ENCODE measurements at places on chromosomes 2 and 18.

GRCh38 chr2:238971318-238972145 lies 123.6 kb downstream of the TWIST2 start:
- DNase-seq: no peak

DNA sequence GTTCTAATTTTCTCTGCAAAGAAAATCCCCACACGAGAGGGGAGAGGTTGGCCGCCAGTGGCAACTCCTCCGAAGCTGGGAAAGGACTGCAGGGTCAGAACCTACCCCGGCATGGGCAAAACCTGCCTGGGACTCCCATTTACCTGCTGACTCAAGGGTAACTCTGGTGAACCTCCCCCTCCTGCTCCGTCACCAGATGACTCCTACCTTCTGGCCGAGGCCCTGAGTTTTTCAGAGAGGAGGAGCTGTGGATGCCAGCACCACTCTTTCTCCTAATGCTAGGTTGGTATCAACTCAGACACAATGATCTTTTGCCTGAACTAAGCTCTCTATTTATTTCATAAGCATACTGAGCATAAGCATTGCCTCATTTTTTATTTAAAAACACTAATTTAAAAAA lies 96.6 kb downstream of the ALPK2 start:
- DNase-seq: no peak

DNA sequence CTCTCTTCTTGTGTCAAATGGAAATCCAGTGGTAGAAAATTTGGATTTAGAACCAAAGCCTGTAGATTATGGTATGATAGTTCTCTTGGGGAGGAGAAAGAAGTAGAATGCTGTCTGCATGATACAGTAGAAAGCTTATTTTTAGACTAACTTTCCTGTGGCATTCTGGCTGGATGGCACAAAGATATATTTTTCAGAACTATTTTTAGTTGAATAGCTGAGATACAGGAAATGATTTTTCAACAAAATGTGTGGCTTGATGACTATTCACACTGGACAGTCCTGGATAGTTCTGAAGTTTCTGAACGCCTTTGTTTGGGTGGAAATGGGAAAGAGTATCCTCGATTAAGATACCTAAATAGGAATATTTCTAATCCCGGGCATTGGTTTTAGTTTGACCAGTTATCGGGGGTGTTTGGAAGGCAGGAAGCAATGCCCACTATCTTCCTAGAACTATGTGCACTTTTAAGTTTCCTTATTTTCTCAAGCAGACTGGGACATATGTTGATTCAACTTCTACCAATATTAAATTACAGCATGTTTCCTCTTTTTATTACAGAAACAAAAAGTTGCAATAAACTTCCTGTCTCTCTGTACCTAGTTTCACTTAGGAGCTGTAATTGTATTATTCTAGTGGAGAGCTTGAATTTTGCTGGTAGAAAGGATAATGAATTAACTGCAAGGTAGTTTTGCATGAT lies 32.1 kb downstream of the GDF7 start:
- no peak for DNase-seq

GRCh38 chr2:127859712-127860085 lies 1.7 kb upstream of the POLR2D start:
- peak; percentile 46 for DNase-seq

- DNase-seq: no peak
Observed at GRCh38 chr18:35397976-35398375, 20.8 kb upstream of the ZNF396 start.

GRCh38 chr2:72332720-72333119 lies 185.1 kb upstream of the CYP26B1 start:
- DNase-seq: no peak

DNA sequence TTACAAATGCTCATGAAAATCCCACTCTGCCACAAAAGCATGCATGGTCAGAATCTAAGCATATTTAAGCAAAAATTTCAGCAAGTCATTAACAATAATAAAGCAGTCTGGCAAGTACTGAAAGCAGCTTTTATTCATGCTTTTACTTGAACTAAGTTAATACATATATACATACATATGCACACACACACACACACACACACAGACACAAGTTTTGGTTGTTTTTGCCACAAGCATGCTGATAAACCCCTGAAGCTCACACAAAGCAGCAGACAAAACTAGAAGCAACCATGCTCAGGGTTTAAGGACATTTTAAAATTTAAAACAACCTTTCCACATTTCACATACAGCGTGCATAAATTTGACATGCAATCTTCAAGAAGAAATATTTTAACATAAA lies 819.1 kb upstream of the FSHR start:
- DNase-seq: no peak

DNA sequence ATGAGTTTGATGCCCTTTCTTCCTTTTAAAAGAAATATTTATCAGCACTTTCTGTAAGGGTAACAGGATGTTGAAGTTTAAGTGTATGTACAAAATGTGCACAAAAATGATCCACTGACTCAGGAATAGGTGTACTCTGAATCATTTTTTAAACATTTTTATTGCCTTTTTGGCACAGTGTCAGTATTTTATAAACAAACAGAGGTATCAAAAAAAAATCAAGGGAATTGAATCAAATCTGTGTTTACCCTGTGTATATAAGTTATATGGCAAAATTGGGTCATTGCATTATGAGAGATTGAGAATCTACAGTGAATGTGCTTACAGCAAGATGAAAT lies 513.9 kb upstream of the NETO1 start:
- DNase-seq: no peak

- DNase-seq: no peak
Observed at GRCh38 chr18:34358923-34359322, 134.2 kb upstream of the NOL4 start.

DNA sequence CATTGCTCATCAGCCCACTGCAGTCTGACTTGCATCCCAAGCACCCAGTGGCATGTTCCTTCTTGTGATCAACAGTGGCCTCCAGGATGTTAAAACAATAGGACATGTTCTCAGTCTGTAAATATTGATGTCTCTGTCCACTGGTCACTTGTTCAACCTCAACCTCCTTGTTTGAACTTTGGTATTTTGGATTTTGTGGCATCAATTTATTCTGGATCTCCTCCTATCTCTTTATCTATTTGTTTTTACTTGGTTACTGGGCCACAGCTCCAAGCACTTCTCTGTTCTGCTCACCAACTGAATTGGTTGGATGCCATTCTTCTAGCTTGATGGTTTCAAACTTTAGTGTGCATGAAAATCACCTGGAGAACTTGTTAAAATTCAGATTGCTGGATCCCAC lies 1414.8 kb upstream of the CELF4 start:
- DNase-seq: no peak

DNA sequence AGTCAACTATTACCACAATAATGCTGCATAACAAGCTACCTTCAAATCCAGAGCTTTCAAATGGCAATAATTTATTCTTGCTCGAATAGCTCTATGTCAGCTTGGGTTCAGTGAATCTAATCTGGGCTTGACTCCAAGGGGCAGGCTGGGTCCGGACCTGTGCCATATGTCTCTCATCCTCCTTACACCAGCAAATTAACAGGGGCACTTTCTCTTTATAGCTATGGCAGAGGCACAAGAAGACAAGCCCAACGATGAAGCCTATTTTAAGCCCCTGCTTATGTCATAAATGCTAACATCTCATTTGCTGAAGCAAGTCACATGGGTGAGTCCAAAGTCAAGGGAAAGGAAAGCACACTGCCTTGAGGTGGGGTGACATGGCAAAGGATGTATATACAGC lies 13.3 kb upstream of the ZNF521 start:
- DNase-seq: no peak

GRCh38 chr2:101002562-101003277 lies 631 bp downstream of the RPL31 start:
- DNase-seq: no peak

GRCh38 chr2:47006374-47007222 lies 91.0 kb upstream of the MCFD2 start:
- DNase-seq: no peak

- DNase-seq: no peak
Observed at GRCh38 chr2:105255979-105256378, 14.4 kb downstream of the GPR45 start.

DNA sequence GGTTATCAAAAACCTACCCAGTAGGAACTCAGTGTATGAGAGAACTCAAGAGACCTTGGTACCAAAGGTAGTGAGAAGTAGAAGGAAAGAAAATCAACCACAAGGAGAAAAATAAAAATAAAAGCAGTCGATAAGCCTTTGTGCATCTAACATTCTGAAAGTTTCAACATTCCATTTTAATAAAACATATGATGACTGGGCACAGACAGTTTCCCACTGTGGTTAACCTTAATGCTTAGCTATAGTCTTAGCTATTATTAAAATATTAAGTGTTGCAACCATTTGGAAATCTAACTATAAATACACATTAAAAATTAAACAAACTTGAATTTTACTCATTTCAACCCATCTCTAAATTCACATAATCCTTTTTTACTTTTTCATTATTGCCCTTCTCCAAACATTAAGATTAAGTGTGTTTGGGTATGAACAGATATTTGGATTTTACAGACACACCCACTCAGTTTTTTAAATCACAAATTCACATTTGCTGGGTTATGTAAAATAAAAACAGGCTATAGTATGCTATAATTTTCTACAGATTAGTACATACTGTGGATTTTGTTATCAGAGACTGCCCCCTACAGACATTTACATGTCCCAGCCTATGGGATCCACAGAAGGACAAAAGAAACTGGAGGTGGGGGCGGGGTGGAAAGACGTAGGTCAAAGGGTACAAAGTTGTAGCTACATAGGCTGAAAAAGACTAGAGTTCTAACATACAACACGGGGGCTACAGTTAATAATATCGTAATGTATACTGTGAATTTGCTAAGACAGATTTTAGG lies 32.8 kb downstream of the SRBD1 start:
- DNase-seq: no peak

- no peak for DNase-seq
Observed at GRCh38 chr2:235555371-235555770, 61.5 kb downstream of the AGAP1 start.

- DNase-seq: no peak
Observed at GRCh38 chr2:219581346-219581745, 9.2 kb downstream of the INHA start.

DNA sequence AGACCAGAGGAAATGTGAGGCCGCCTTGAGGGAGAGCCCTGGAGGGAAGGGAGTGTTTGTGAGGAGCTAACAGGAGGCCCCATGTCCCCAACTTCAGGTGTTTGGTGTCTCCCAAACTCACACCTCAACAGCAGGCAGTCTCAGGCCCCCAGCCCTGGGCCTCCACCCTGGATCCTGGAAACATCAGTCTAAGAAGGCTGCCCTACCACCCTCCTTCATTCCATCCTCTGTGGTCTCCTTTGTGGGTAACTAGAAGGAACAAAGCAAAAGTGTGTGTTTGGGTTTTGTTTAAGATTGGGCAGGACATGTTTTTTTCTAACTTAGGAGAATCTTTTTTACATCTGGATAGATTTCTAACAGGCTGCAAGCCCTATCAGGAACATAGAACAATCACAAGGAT lies 404.3 kb downstream of the BCL11A start:
- DNase-seq: no peak

DNA sequence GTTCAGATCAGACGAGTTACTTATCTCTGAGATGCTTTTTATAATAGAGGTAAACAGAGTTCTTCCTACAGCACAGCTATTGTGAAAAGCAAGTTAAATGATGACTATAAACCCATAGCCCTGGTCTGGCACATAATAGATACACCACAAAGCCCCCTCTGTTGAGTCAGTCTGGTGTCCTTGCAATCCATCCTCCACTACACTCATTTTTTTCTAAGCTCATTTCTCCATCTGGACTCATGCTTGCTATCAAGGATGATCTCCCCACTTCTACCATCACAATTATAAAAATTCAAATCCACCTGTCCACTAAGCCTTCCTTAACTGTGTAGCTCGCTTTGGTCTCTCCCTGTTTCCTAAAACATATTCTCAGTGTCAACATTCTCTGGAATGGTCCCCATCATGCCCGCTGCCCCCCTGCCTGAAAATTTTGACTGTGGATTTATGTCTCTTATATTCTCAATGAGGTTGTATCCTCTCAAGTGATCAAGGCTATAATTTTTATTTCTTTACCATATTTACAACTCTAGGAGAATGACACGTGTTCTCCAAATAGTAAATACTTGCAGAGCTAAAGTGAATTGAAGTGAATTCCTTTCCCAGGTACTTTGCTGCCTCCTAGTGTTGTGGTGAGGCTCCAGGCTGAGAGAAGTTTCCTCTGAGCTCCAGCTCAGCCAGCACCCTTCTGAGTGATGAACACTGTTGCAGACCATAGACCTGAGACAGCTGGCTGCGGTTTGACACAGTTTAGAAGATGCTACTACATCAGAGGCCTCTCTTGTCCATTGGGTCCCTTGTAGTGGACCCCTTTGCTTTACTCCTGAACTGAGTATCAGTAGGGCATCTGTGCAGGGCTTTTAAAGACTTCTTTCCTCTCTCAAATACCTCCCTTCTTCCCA lies 108.7 kb downstream of the DPP10 start:
- DNase-seq: no peak

GRCh38 chr18:48375150-48375800 lies 33.9 kb downstream of the ZBTB7C start:
- DNase-seq: no peak

- no peak for DNase-seq
Observed at GRCh38 chr2:29260142-29260772, 145.0 kb downstream of the CLIP4 start.

DNA sequence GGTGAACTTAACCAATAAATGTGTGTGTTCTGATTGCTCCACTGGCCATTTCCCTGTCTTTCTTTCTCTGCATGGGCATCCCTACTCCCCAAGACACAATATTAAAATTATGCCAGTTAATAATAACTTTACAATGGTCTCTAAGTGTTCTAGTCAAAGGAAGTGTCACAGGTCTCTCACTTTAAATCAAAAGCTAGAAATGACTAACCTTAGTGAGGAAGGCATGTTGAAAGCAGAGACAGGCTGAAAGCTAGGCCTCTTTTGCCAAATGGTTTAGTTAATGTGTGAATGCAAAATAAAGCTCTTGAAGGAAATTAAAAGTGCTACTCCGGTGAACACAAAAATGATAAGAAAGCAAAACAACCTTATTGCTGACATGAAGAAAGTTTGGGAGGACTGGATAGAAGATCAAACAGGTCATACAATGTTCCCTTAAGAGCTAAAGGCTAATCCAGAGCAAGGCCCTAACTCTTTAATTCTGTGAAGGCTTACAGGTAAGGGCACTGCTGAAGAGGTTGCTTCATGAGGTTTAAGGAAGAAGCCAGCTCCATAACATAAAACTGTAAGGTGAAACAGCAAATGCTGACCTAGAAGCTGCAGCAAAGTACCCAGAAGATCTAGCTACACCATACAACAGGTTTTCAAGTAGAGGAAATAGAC lies 44.0 kb upstream of the ARHGAP15 start:
- DNase-seq: no peak

DNA sequence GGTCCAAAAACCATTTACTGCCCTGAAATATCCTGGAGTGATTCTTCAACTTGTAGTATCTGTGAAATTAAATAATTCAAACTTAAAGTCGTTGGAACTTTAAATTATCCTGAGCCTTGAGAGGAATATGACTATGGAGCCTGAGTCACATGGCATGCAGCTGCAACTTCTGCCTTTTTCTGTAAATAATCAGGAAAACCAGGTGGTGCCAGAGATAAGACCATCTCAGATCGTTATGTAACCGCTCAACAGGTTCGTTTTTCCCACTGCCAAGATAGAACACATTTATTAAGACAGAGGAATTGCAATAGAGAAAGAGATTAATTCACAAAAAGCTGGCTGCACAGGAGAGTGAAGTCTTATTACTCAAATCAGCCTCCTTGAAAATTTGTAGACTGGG lies 876.5 kb downstream of the SUCLG1 start:
- DNase-seq: no peak

Measured in stimulated activated CD4-positive, alpha-beta T cell treated with anti-CD3 and anti-CD28 coated beads, Interleukin-15, amount 100 ng/mL, for 1 hour (primary cell).